ENCODE measurements at places on chromosomes 4 and X.

- DNase-seq = no peak
These were observed 403 bp downstream of the SGCB start for GRCh38 chr4:52037689-52038102.

- no peak for DNase-seq
These were observed 819 bp downstream of the NSG1 start for GRCh38 chr4:4387531-4388310.

DNA sequence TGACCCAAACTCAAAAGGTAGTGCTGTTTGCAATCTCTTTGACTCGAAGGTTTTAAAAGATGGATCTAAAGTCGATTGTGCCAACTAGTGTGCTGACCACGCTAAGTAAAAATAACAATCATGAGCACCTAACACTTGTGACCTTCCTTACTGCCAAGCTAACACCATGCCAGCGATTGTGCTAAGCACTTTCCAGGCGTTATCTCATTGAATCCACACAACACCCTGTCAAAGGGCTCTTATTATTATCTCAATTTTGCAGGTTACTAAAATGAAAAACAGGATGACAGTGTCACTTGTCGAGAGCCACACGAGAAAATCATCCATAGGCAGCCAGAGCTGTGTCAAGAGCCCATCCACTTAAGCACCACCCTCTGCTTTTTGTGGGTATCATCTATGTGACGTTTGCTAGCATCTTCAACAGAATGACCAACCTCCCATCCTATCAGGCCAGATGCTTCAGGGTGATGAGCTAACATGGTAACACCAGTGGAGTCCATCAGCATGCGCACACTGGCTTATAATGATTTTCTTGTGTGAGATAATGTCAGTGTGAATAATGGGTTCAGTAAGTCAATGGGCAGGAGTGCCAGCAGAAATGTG is 893 bp upstream of the GAB3 start:
- no peak for DNase-seq

GRCh38 chr4:106694232-106694631 is 325.7 kb upstream of the GIMD1 start:
- DNase-seq = no peak

GRCh38 chr4:8355864-8356565 is 84.5 kb downstream of the ACOX3 start:
- no peak for DNase-seq

DNA sequence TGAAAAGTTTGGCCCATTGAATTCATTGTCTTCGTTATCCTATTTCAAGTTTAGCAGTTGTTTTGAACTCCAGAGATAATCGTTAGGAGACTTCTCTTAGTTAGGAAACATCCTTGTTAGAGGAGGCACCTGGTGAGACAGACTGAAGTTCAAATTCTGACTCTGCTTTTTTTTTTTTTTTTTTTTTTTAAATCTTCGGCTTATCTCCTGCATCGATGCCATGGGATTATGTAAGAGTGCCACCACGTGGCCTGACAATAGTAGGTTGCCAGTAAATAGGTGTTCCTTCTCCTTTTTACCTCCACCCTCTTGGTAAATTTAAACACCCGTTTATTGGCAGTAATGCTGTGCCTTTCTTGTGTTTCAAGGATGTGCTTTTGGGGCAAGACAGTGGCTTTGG is 149.3 kb downstream of the SOWAHB start:
- DNase-seq = no peak

DNA sequence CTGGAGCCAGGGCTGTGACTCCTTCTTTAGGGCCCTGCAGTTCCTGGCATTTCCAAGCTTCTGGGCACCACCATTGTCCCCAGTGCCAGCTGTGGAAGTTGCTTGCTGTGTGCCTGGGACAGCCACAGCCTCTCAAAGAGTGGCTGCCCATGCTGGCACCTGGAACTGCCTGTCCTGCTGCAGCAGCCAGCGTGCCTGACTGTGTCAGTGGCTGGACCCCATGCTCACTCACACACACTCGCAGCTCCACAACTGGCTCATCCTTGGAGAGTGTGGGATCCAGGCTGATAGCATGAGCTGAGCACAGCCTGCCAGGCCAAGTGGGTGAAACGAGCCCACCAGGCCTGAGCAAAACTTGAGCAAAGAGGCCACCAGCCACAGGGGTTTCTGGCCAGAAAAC is 1107.6 kb downstream of the C4orf33 start:
- no peak for DNase-seq

- DNase-seq = no peak
These were observed 197.8 kb downstream of the EDA start for GRCh38 chrX:69813677-69814076.

GRCh38 chr4:149845743-149846142 is 30.1 kb upstream of the IQCM start:
- DNase-seq = no peak

DNA sequence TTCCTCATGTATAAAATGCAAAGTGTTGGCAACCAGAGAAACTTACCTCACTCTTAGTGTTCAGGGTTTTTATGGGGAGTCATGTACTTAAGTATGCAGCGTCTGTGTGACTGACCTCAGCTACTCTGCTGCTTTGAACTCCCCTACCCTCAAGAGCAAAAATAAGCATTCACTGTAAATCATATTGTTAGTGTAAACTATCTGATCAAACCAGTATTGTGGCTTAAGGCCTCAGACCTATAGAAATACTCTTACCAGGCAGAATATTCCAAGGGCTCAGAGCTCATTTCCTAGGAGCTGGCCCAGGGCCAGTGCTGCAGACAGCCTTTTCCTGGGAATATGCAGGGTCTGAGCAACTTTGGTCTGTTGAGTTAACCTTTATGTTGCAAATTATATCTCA is 453.1 kb downstream of the CCSER1 start:
- DNase-seq = no peak

DNA sequence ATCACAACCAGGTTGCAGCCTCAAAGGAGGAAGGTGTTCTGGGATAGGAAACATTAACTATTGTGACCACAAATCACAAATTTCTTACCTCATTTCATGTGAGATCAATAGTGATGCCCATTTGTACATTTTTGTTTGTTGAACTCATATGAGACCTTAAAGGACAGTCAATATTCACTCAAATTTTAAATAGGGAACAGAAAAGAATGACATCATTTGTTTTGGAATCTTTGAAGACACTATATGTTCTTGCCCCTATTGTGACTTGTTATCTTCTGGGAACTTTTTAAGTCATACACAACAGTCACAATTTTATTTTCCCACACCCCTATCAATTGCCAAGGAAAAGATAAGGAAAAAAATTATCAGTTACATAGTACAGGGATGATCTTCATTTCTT is 346.5 kb downstream of the ARAP2 start:
- DNase-seq = no peak

- DNase-seq = no peak
These were observed 30.8 kb downstream of the NOP14 start for GRCh38 chr4:2932321-2932950.

- no peak for DNase-seq
These were observed 522 bp downstream of the FNIP2 start for GRCh38 chr4:158769175-158769921.

- DNase-seq = no peak
These were observed 305.4 kb downstream of the ARAP2 start for GRCh38 chr4:35938936-35939335.

GRCh38 chr4:109302361-109303139 is at the start of gene COL25A1:
TSS of gene COL25A1 (minus strand) at chr4:109302658.
- DNase-seq = no peak

- no peak for DNase-seq
These were observed 12.4 kb downstream of the NSD2 start for GRCh38 chr4:1883583-1883982.

DNA sequence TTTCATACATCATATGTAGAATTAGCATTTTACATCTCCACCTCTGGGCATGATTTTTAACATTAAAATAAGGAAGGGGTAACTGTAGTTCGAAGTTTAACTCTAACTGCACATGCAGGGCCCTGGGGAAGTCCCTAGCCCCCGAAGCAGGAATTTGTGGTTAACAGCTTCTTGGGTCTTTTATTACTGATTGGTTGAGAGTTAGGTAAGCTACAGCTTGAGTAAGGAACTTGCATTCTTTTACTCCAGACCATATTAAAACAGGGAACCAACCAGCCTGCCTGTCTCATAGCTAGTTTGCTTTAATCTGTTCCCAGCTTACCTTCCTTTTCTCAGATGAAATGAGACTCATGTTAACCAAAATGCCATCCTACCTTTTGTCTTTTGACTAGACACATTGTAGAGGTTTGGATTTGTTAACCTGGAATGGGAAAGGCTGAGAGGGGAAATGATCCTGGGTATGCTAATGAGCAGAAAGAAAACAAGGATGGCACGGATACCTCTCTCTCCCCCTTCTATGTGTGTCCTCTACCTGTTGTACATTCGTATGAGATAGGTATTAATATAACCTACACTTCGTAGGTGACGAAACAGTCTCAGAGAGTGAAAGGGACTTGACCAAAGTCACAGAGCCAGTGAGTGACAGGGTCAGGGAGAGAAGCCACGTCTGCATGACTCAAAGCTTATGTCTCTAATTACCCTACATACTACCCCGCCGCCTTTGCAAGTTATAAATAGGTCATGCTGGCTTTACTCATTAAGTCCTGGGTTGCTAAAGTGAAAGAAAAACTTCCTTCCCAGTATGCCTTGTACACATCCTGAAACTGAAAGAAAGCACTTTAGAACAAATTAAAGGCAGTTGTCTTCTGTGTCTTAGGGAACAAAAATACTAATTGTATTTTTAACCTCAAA is 119.5 kb upstream of the AFF2 start:
- no peak for DNase-seq

DNA sequence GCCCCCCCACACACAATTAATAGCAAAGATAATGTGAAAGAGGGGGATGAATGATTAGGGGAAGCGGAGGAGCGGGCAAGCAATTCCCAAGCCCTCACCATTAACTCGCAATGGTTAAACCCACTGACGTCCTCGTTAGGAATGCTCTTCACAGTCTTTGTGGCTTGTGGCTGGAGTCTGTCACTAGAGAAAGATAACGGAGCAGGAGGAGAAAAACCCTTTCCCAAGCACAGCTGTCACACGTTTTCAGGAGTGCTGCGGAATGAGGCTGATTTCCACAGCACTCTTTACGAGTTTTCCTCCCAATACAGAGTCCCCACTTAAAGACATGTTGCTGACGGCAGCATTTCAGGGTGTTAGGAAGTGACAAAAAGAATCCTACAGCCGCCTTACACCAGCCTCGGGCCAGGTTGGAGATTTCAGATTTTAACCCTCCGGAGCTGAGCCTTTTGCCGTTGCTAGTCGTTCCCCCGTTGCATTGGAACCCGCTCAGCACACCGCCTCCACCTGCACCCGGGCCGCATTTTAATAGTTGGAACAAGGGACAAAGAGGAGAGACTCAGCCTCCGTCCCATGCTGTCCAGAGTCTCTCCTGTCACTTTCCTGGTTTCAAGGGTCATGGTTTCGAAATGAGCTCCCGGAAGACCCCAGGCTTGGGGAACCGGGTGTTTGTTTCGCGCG is 92.2 kb downstream of the GEMIN8 start:
- no peak for DNase-seq

- no peak for DNase-seq
These were observed 182.0 kb upstream of the PAQR3 start for GRCh38 chr4:79121223-79121622.

DNA sequence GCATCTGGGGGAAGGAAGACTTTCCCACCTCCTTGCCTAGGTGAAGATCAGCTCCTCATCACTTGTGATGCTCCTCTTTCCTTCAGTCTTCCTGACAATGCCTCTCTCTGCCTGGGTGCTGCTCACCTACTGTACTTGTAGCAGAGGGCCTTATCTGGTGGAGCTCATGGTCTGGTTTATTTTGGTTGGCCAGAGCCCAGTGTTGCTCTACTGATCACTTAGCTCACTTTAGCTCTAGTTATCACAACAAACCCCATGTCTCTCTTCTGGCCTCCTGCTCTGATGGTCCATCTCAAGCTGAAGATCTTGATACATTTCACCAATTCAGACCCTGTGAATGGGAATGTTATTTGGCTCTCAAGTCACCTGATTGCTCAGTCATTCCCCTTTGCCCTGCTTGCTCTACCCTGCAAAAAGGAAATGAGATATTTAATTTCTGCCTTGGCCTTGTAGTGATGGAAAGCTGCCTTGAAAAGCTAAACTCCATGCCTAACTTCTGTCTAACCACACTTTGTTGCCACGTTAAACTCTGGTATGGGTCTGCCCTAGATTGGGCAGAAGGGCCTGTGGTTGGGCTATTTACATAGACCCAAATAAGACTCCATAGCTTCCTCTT is 30.3 kb upstream of the ADH1C start:
- DNase-seq = no peak

DNA sequence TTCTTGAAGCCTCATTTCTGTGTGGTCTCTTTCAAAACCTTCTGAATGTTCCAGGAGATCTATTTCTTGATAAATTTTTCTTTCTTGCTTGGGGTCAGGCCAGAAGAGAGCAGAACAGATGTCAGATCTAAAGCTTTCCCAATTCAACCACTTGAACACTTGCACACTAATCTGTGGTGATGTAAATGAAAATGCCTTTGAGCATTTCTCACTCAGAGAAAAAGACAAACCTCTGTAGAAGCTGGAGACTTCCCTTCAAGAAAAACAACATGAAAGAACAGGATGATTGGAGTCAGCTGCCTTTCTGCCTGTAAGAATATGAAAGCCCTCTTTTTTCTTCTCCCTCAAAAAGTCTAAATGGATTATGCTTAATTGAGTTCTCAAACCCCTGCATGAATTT is 11.2 kb downstream of the IGFBP7 start:
- no peak for DNase-seq

- DNase-seq = no peak
These were observed 20.4 kb downstream of the PRPS2 start for GRCh38 chrX:12811658-12812057.

DNA sequence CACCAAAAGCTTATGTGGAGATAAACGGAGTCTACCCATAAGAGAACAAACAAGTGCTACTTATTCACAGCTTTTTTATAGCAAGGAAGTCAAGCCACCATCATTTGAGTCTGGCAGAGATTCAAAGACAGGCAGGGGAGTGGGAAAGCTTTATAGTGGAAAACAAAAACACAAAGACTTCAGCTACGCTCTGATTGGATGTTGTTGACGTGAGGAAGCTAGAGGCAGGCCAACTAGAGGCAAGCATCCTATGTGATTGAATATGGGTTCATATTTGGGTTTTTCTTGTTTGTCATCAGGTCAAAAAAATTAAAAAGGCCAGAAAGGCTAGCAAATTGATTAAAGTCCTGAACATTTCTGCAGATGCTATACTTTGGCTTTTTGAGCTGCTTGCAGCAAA is 719 bp upstream of the TCEAL4 start:
- DNase-seq = no peak

DNA sequence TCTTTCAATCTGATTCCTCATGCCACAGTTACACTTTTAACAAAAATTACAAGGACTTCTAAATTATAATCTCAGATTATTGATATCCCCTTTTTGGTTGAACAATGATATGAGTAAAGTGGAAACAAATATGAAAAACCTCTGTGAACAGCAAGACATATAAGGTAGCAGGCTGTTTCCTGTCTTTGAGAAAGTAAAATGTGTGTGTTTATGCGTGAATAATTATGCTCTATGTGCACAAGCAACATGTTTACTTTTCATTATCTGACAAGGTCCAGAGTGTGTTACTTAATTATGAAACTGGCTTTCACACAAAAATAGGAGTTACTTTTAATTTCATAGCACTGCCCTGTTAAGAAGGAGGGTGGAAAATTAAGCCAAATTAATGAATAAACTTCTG is 43.1 kb downstream of the DDIT4L start:
- no peak for DNase-seq

All from NCI-H187 (cell line).